Activated T-cell treated with anti-CD3 and anti-CD28 coated beads, Interleukin-2, amount 50 U/mL, for 72 hours (primary cell): ENCODE measurements at places on chromosomes 2 and 18. TPM values are rescaled to one million over a fixed set of nuclear protein-coding genes. Genes with fewer than 3 reads are reported as not detected.

SDC1 gene
- 0.16 TPM for total RNA-seq

TEX44 gene
- total RNA-seq: not detected

KRTCAP3 gene
- 13.4 TPM for total RNA-seq

RAB31 gene
- 0.42 TPM for total RNA-seq

CHN1 gene
- total RNA-seq: 5.3 TPM

RAB10 gene
- 137 TPM for total RNA-seq

IFT172 gene
- 11.7 TPM for total RNA-seq

ALPI gene
- not detected for total RNA-seq

EPHA4 gene
- 3.4 TPM for total RNA-seq

INPP4A gene
- total RNA-seq: 55.1 TPM

DNA sequence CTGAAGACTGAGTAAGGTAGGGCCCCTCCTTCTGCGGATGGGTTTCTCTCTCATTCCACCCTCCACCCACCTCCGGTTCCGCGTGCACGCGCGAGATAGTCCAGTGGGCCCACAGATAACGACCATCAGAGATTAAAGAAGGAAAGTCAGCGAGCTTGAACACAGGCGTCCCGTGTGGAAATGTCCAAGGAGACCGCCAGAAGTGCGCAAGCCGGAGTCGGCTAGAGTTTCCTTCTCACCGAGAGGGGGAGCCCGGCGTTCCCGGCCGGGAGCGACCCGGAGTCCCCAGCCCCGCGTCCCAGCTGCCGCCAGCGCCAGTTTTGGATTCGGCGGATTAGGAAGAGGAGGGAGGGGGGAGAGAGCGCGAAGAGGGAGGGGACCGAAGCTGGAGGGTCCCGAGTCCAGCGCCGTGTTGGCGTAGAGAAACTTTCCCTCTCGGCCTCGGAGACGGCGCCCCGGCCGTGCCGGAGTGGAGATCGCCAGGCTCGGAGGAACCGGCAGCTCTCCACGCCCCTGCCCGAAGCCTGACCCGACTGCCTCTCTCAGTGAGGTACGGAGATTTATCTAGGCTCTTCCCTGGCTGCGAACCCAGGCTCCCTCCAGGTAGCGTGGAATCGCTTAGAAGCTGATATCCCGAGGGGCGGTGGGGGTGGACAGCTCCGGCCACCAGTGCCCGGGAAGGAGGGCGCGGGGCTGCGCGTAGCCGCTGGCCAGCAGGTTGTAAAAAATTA, at the start of gene GULP1:
Gene GULP1 (plus strand): TSS at position 258 of the 731 bp plus-strand sequence. CDS start 185,829 bp downstream, outside the sequence.
- peak; percentile 2 for DNase-seq
- H3K36me3 ChIP-seq: peaks cover 3% of the 10 kb centered on the region
- H3K4me3 ChIP-seq: peak within 1 kb of the TSS; percentile 78
- H3K27ac ChIP-seq: no peak within 1 kb of the TSS
- peaks cover 33% of the 10 kb centered on the region for H3K27me3 ChIP-seq

DNA sequence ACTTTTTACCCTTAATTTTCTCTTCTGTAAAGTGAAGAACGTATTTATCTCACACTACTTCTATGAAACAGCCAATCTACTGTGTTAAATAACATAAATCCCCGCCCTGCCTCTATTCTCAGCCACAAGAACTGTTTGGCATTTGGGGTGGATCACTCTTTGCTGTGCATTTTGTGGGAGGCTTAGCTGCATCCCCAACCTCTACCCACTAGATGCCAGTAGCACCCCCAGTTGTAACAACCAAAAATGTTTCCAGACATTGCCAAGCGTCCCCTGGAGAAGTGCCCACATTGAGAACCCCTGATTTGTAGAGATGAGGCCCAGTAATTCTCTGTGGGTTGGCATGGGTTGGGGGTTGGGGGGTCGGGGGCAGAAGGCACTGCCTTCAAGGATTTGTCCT, 94.7 kb upstream of the BOD1L2 start:
- peaks cover 17% of the 10 kb centered on the region for H3K27me3 ChIP-seq
- peaks cover 4% of the 10 kb centered on the region for H3K36me3 ChIP-seq
- no peak overlapping the region for H3K4me3 ChIP-seq
- no peak for DNase-seq

DNA sequence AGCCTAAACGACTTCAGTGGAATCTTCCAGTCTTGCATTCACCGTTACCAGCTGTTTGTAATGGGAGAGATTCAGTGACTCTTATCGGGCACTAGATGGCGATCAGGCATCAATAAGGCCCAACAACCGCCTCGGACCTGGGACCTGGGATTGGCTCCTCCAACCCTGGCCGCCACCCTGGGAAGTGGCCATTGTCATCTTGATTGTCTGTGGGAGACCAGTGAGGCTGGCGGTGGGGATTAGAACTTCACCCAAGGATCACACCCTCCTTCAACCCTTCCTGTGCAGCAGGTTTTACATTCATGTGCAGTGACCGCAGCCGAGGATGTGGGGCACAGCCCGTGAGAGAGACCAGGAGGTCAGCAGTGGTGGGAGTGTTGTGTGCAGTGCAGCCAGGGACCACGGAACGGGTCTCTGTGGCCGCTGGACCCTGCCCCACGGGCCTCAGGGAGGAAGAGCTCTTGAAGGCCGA, 85.3 kb downstream of the SPP2 start:
- H3K27me3 ChIP-seq: peaks cover 6% of the 10 kb centered on the region
- no peak overlapping the region for H3K4me3 ChIP-seq
- peak overlapping the region; percentile 29 for H3K27ac ChIP-seq
- peak; percentile 43 for DNase-seq
- H3K36me3 ChIP-seq: no peaks in the 10 kb centered on the region

DNA sequence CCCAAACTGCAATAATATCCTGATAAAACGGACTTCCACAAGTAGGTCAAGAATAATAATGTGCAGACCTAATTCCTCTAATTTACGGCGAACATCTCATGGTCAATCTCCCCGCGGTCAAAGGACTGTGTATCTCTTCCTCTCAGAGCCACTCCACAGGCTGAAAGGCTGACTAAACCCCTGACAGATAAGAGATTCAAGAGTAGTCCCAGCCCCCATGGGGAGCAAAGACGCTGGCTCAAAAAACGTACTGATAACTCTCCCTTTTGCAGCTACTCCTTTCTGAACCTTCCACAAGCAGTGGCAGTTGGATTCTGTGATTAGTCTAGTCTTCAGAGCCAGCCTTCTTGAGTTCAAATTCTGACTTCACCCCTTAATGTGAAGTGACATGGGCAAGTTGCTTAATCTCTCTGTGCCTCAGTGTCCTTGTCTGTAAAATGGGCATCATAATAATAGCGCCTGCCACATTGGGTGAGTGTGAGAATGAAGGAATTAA, 19.7 kb upstream of the IL18R1 start:
- H3K27ac ChIP-seq: no peak overlapping the region
- no peak for DNase-seq
- peaks cover 10% of the 10 kb centered on the region for H3K27me3 ChIP-seq
- H3K4me3 ChIP-seq: no peak overlapping the region

- H3K27ac ChIP-seq: no peak overlapping the region
- peaks cover 15% of the 10 kb centered on the region for H3K36me3 ChIP-seq
- peaks cover 10% of the 10 kb centered on the region for H3K4me1 ChIP-seq
- DNase-seq: no peak
- no peak overlapping the region for H3K4me3 ChIP-seq
- H3K27me3 ChIP-seq: no peaks in the 10 kb centered on the region
Measured at GRCh38 chr2:226883296-226883795, 47.5 kb downstream of the RHBDD1 start.

- no peak overlapping the region for H3K27ac ChIP-seq
- H3K27me3 ChIP-seq: no peaks in the 10 kb centered on the region
- H3K4me3 ChIP-seq: no peak overlapping the region
- no peaks in the 10 kb centered on the region for H3K4me1 ChIP-seq
- DNase-seq: no peak
Measured at GRCh38 chr2:57677296-57677695, 369.3 kb upstream of the VRK2 start.

GRCh38 chr18:67379981-67380380, 136.5 kb downstream of the DSEL start:
- H3K36me3 ChIP-seq: no peaks in the 10 kb centered on the region
- H3K27me3 ChIP-seq: no peaks in the 10 kb centered on the region
- H3K4me3 ChIP-seq: no peak overlapping the region
- no peak overlapping the region for H3K27ac ChIP-seq
- DNase-seq: no peak
- H3K4me1 ChIP-seq: no peaks in the 10 kb centered on the region

- peak overlapping the region; percentile 99 for H3K4me3 ChIP-seq
- peaks cover 6% of the 10 kb centered on the region for H3K36me3 ChIP-seq
- H3K27ac ChIP-seq: peak overlapping the region; percentile 99
Measured at GRCh38 chr2:28896906-28897305, 2.4 kb downstream of the WDR43 start.

GRCh38 chr2:81007104-81007503, 702.6 kb upstream of the LRRTM1 start:
- peaks cover 2% of the 10 kb centered on the region for H3K36me3 ChIP-seq
- H3K27me3 ChIP-seq: no peaks in the 10 kb centered on the region
- no peak overlapping the region for H3K4me3 ChIP-seq
- no peak for DNase-seq
- no peaks in the 10 kb centered on the region for H3K4me1 ChIP-seq
- no peak overlapping the region for H3K27ac ChIP-seq

DNA sequence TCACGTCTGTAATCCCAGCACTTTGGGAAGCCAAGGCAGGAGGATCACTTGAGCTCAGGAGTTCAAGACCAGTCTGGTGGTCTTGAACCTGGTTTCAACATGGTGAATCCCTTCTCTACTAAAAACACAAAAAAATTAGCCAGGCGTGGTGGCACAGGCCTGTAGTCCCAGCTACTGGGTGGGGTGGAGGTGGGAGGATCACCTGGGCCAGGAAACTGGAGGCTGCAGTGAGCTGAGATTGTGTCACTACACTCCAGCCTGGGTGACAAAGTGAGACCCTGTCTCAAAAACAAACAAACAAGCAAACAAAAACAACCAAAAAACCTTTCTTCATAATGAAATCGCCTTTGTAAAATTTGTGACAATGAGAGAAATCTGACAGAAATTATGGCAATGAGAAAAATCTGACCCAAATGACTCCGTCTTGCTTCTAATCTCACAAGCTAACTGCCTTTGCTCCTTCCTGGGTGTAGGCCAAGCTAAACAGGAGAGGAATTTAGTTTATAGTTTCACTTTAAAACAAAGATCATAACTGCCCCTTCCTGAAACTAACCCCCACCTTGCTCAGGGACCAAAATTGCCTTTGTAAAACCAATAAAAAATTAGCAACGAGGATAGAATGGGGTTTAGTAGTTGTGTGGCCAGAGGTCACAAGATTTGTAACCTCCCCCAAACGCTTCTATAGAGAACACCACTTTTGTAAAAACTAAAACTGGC, 60.7 kb upstream of the KIF5C start:
- no peaks in the 10 kb centered on the region for H3K36me3 ChIP-seq
- DNase-seq: no peak
- peak overlapping the region; percentile 18 for H3K27ac ChIP-seq
- H3K27me3 ChIP-seq: peaks cover 36% of the 10 kb centered on the region

DNA sequence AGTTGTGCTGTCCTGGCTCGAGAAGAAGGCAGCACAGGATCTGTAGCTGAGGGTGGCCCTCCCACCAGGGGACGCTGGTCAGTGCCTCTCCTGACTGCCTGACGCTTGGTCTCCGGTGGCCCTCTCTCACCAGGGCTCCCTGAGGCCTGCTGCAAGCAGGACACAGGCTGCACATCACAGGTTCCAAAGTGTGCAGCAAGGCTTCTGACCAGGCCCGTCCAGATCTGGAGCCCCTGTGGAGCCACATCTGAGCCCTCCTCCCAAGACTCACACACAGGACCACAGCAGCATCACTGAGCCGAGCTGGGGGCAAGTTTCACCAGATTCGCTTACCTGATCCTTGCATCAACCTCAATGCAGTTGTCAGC, 12.1 kb downstream of the AMER3 start:
- peaks cover 13% of the 10 kb centered on the region for H3K27me3 ChIP-seq
- H3K4me1 ChIP-seq: no peaks in the 10 kb centered on the region
- no peak overlapping the region for H3K4me3 ChIP-seq

GRCh38 chr18:46832849-46833248, 76.0 kb upstream of the ST8SIA5 start:
- H3K36me3 ChIP-seq: peaks cover 1% of the 10 kb centered on the region
- no peaks in the 10 kb centered on the region for H3K4me1 ChIP-seq
- no peak overlapping the region for H3K27ac ChIP-seq
- H3K27me3 ChIP-seq: no peaks in the 10 kb centered on the region
- H3K4me3 ChIP-seq: no peak overlapping the region

DNA sequence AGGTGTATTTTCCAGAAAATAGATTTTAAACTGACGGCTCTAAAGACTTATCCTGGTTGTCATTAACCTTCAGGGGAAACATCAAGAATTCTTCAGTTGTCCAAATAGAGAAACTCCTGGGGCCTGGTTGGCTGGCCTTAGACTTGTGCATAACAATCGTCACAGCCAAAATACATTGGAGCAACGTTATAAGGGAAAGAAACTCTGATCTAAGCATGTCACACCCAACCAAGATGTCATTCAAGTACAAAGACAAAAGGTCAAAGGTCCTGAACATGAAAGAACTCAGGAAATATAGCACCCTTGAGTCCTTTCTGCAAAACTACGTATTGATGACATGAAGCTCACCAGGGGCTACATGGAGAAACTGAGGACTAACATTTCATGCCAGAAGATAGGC, 23.8 kb upstream of the APCDD1 start:
- no peaks in the 10 kb centered on the region for H3K27me3 ChIP-seq
- H3K27ac ChIP-seq: peak overlapping the region; percentile 27
- no peak for DNase-seq
- H3K4me3 ChIP-seq: no peak overlapping the region

GRCh38 chr2:69344305-69344704, 42.7 kb downstream of the GFPT1 start:
- no peak overlapping the region for H3K4me3 ChIP-seq
- no peak overlapping the region for H3K27ac ChIP-seq
- H3K27me3 ChIP-seq: no peaks in the 10 kb centered on the region
- peaks cover 20% of the 10 kb centered on the region for H3K4me1 ChIP-seq
- H3K36me3 ChIP-seq: peaks cover 29% of the 10 kb centered on the region

GRCh38 chr2:233915128-233915527, 2.0 kb upstream of the TRPM8 start:
- no peak for DNase-seq
- H3K4me3 ChIP-seq: no peak overlapping the region
- no peaks in the 10 kb centered on the region for H3K36me3 ChIP-seq
- peaks cover 6% of the 10 kb centered on the region for H3K4me1 ChIP-seq

- DNase-seq: no peak
- no peak overlapping the region for H3K4me3 ChIP-seq
- peaks cover under 1% of the 10 kb centered on the region for H3K27me3 ChIP-seq
- H3K27ac ChIP-seq: no peak overlapping the region
- no peaks in the 10 kb centered on the region for H3K36me3 ChIP-seq
Measured at GRCh38 chr18:68660354-68661183, 54.3 kb downstream of the TMX3 start.

DNA sequence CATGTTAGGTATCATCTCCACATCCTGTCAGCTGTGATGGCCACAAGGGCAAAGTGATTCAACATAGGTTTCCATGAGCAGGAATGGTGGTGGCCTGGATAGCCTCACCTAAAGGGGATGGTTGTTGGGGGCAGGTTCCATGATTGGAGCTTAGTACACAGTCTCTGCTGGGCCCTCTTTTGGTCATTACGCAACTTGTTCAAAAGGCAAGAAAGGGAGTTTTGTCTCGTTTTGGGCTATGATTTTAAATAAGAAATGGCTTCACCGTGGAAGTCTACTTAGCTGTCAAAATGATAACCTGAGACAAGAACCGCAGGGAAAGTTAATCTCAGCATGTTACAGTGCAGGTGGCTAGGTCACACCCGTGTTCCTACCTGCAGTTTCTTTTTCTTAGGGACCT, 13.1 kb upstream of the MC4R start:
- H3K27ac ChIP-seq: no peak overlapping the region
- no peaks in the 10 kb centered on the region for H3K36me3 ChIP-seq
- no peak for DNase-seq
- H3K27me3 ChIP-seq: no peaks in the 10 kb centered on the region
- H3K4me1 ChIP-seq: no peaks in the 10 kb centered on the region
